ENCODE measurements at places on chromosomes 11 and 22.
A peak's percentile ranks its signal among the peaks of the same experiment; 100 is the strongest.

DNA sequence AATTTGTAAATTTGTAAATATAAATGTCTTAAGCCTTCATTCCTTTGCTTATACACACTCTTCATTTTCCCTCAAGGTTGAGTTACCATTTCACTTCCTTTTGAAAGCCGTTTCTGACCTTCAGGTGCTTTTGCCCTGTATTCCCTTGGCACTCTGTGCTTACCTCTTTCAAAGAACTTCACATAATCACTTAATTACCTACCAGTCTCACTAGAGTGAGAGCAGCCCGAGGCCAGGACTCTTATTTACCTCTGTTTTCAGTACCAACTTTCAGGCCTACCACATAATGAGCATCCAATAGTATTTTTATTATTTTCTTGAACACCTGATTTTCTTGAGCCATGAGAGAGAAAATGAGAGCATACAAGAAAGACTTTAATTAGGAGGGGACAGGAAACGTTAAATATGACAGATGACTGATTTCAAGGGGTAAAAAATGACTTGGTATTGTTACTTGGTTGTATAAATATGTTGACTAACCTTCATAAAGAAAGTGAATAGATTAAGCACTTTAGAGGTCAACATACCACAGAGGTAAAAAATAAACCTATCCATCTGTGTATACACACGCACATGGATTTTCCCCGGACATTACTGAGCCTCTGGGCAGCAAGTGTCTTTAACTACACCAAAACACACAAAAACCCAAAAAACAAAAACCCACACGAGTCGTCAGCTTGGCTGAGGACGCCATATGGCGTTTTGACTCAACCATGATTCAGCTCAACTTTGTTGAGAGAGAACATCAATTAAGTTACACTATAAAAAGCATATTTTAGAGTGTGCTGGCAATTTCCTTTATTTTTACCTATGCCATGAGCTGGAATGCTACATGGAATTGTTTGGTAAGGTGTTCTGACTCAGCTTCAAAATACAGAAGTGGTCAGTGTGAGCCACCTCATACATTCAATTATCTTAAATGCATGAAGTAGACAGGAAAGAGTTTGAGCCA, 7.6 kb downstream of the ATXN10 start:
- DNase-seq: no peak

GRCh38 chr11:86743223-86744118, 56.9 kb upstream of the PRSS23 start:
- DNase-seq: no peak

- no peak for DNase-seq
Measured at GRCh38 chr11:119415966-119416365, 7.0 kb downstream of the THY1 start.

- no peak for DNase-seq
Measured at GRCh38 chr11:78595436-78596130, 20.9 kb upstream of the NARS2 start.

GRCh38 chr11:35305670-35306382, 113.5 kb downstream of the SLC1A2 start:
- DNase-seq: no peak

DNA sequence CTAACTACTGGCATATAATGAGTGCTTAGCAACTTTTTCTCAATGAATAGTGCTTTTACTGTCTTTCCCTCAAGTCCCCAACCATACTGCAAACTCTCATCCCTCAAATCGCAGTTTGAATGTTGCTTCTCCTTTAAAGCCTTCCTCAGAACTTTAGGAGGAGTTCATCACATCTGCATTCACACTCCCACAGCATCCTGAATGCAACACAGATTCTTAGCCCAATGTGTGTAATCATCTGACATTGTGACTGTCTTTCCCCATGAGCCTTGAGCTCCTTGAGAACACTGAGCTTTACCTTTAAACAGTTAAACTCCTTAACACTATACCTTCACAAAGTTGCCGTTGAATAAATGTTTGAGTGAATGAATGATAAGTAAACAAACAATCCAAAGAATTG, 81.7 kb upstream of the FAM181B start:
- DNase-seq: no peak

DNA sequence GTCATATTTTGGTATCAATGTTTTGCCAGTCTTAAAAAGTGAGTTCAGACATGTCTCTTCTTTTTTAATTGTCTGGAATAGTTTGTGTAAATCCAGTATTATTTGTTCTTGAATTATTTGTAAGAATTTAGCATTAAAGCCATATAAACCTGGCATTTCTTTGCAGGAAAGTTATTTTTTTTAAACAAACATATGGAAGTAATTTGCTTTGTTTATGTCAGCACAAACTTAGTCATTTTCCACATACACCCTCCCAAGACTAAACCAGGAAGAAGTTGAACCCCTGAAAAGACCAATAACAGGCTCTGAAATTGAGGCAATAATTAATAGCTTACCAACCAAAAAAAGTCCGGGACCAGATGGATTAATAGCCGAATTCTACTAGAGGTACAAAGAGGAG, 9.1 kb upstream of the CCDC81 start:
- DNase-seq: no peak

DNA sequence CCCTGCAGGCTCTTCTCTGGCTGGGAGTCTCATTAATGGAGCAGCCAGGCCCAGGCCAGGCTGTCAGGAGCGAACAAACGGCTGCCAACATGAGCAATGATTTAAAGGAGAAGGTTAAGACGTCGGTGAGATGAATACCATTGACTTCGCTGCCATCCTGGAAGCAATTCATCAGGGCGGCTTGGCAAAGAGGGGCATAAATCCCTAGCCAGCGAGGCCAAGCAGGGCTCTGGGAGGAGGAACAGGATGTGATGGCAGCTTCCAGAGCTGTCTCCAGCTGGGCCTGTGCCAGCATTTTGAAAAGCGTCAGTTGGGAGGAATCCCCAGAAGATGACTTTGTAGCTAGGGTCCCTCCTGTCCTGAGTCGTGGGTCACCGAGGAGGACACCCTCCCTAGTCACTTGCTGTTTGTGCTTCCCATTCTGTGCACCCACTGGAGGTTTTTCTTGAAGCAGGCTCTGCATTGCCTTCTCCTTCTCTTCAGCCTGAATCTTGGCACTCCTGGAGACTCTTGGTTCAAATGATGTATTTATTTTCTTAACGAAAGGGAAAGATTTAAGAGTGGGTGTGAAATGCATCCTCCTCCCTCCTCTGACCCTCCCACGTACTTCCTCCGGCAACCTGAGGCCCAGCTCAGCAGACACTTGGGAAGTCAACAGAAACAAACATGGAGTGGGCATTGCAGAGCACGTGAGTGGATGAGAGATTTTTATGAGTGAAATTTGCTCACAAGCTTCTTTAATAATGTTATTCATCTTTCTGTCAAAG, 476.3 kb upstream of the CADM1 start:
- DNase-seq: no peak

DNA sequence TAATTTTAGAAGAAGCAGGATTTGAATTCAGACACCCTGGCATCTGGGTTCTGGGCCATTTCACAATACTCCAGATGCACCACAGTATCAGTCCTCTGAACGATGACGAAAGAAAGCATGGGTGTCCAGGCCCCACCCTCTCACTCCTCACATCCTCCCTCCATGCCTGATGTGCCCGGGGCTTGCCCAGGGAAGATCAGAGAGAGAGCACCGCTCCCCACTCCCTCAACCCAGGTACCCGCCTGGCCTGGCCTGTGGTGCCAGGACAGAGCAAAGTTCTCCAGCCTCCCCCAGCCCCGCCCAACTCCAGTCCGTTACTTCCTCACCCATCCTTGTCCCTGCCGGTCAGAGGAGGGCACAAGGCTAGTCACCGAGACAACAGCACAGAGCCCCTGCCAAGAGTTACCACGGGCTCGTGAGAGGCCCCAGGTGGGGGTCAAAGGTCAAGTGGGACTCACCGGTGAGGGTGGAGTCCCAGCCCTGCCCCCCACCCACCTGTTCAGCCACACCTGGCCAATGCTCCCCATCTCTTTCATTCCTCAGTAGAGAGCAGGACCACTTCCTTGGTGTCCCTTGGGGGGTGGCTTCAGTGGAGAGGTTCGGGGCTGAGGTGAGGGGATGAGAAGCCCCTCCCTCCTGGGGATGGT, 8.1 kb downstream of the BCL9L start:
- no peak for DNase-seq

DNA sequence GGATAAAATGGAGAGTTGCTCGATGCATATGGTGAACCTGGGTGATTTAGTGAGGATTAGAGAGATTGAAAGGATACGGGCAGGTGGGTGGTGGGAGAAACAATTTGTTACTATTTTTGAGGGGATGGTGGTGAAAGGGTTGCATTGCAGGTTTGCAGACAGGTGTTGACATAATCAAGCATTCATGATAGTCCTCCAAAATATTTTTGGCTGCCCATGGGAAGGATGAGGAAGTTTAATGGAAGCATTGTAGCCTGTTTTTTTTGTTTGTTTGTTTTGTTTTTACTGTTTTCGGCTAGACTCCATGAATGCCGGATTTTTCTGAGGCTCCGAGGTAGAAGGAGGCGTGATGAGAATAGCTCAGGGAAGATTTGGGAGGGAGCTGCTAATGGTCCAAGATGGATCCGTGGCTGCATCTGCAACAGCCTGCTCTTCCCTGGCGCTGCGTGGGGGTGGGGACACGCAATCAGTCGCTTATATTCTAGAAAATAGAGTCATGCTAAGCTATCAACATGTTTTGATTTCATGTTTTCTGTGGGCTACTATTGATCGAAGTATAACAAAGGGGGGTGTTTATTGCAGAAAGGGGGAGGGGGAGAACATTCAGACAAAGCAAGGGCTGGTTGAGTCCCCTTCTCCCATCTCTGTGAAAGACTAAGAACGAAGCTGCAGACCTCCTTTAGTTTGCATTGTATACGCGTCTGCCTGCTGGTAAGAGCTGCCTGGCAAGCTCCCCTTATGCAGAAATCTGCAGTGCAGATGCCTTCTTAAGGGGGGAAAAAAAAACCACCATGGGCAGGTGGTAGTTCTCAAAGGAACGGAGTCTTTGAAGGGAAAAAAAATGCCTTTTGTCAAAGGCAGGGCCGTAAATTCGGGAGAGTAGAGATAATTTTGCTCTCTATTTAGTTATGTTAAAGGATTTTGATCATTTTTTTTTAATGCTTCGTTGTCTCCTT, 1.0 kb downstream of the RTN3 start:
- DNase-seq: peak; percentile 50

DNA sequence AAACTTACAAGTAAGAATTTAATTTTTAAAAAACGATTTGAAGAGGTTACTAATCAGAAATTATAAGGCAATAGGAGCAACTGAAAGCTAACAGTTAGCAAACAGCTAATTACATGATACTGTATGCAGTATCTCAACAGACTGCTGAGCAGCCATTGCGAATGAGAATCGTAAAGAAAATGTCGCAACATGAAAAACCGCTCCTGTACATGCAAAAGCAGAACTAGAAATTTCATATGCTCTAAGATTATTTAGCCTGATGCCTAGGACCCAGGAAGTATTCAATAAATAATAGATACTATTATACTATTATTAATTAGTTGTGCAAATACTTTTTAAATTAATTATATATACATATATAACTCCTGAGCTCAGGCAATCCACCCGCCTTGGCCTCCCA, 48.7 kb upstream of the EP300 start:
- no peak for DNase-seq

DNA sequence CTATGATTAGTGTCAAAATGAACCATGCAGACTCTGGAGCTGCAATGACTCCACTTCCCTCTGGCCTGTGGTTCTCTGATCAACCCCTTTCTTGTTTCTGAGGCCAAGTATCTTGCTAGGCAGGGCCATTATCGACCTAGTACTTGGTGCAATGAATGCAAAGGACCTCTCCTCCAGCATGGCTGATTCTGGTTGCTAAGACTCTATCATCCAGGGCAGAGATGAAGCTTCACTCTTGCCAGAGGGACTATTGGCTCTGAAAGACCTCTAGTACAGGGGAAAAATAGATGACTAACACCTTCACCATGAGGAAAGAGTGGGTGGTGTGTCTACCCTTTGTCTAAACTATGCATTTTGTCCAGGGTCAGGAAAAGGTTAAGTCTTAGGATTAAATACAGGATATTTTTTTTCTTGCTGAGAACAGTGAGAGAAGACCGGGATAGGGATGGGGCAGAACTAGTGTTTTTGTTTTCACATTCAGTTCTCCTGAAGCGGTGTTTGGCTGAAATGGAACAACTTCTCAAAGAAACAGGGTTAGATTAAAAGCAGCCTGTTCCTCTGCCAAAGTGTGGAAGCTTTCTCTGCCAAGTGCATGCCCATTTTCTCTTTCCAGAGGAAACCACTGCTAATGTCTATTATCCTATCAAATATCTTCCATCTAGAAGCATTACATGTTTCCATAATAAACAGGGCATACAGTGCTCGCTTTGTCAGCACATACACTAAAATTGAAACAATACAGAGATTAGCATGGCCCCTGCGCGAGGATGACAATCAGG, 5.0 kb upstream of the MTFP1 start:
- no peak for DNase-seq

- peak; percentile 67 for DNase-seq
Measured at GRCh38 chr11:124075841-124076651, 34.9 kb upstream of the OR10G7 start.

DNA sequence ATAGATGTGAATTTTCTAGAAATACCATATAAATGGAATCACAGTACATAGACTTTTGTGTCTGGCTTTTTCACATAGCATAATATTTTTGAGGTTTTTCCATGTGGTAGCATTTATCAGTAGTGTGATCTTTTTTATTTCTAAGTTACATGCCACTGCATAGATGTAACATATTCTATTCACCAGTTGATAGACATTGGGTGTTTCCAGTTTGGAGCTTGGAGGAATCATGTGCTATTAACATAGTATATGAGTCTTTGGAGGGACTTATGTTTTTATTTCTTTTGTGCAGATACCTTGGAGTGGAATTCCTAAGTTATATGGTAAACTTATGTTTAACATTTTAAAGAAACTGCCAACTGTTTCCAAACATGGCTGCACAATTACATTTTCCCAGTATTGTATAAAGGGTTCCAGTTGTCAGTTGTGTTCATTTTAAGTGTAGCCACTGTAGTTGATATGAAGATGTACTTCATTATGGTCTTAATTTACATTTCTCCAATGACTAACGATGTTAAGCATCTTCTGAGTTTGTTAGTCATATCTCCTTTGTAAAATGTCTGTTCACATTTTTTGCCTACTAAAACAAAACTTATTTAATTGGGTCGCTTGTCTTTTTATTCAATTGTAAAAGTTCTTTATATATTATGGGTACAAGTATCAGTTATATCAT, 145.7 kb upstream of the TRPC6 start:
- no peak for DNase-seq

Measured in anterior cingulate cortex (tissue), 58 donors.